Immature natural killer cell (primary cell): ENCODE measurements at places on chromosomes 4 and X. TPM values are rescaled to one million over a fixed set of nuclear protein-coding genes. Genes with fewer than 3 reads are reported as not detected.

- no peak for DNase-seq
- no peaks in the 10 kb centered on the region for H3K4me1 ChIP-seq
These were observed 62.3 kb upstream of the DKK2 start for GRCh38 chr4:107098401-107098800.

DNA sequence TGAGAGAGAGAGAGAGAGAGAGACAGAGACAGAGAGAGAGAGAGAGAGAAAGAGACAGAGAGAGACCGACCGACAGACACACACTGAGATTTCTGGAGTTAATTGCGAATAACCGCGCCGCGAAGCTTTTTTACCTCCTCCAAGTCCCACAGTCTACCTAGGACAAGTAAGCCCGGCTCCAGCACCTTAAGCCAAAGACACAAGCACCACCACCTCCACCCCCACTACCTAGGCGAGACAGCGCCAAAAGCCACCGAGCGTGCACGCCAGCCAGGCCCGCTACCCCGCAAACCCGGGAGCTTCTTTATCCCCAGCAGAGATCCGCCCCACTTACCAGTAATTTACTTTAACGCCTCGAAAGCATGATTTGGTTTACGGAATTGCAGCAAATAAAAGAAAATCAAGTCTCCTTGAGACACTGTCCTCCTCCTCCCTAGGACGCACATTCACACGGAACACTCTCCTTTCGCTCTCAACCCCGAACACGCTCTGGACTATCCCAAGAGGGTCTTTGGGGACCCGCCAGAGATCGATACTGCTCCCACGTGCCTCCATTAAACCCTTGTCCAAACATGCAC is 649.6 kb upstream of the DIPK2B start:
- H3K36me3 ChIP-seq, result no peaks in the 10 kb centered on the region
- peak overlapping the region; percentile 86 for H3K4me3 ChIP-seq
- H3K27me3 ChIP-seq, result peaks cover 2% of the 10 kb centered on the region
- H3K4me1 ChIP-seq, result peaks cover 19% of the 10 kb centered on the region
- no peak overlapping the region for H3K27ac ChIP-seq

- no peak for DNase-seq
- H3K36me3 ChIP-seq, result no peaks in the 10 kb centered on the region
- H3K27me3 ChIP-seq, result no peaks in the 10 kb centered on the region
- H3K4me3 ChIP-seq, result no peak overlapping the region
- H3K27ac ChIP-seq, result no peak overlapping the region
- no peaks in the 10 kb centered on the region for H3K4me1 ChIP-seq
These were observed 980.6 kb upstream of the LCORL start for GRCh38 chr4:19002170-19002569.

- no peaks in the 10 kb centered on the region for H3K36me3 ChIP-seq
- no peak for DNase-seq
- H3K27ac ChIP-seq, result no peak overlapping the region
- H3K4me1 ChIP-seq, result no peaks in the 10 kb centered on the region
These were observed 279.2 kb upstream of the NOCT start for GRCh38 chr4:138736362-138736761.

- DNase-seq, result peak; percentile 34
- peak overlapping the region; percentile 28 for H3K4me3 ChIP-seq
- H3K4me1 ChIP-seq, result peaks cover 37% of the 10 kb centered on the region
- H3K27me3 ChIP-seq, result peaks cover 2% of the 10 kb centered on the region
- H3K27ac ChIP-seq, result peak overlapping the region; percentile 8
These were observed 13.0 kb upstream of the RHOXF2 start for GRCh38 chrX:120145295-120145925.

Gene DIAPH2
- 10.9 TPM for polyA plus RNA-seq

- no peak overlapping the region for H3K27ac ChIP-seq
- no peaks in the 10 kb centered on the region for H3K36me3 ChIP-seq
- H3K4me3 ChIP-seq, result no peak overlapping the region
- peaks cover 10% of the 10 kb centered on the region for H3K4me1 ChIP-seq
These were observed 110.1 kb upstream of the VEGFC start for GRCh38 chr4:176902710-176903323.

DNA sequence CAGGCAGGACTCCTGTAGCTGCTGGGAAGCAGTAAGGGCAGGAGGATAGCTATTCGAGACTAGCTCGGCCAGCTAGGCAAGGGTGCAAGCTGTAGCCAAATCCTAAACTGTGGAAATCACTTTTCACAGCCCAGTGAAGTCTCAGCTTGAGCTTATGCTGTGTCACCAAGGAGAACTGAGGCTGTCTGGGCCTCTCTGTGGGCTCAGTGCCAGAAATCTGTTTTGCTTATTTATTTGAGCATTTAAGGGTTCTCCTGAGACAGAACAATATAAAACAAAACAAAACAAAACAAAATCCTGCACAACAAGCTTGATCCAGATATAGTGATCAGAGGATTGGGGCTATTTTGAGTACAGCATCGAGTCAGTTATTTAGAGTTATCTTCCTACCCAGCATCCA is 97.5 kb downstream of the FANCB start:
- H3K27ac ChIP-seq, result no peak overlapping the region
- DNase-seq, result no peak
- peaks cover 5% of the 10 kb centered on the region for H3K27me3 ChIP-seq
- no peaks in the 10 kb centered on the region for H3K4me1 ChIP-seq
- H3K4me3 ChIP-seq, result no peak overlapping the region

Gene TMEM47
- polyA plus RNA-seq, result not detected

Gene ZNF711
- polyA plus RNA-seq, result 0.78 TPM
